ENCODE measurements at places on chromosomes 13 and 19.

GRCh38 chr19:30935146-30935545 is 414.1 kb downstream of the TSHZ3 start:
- DNase-seq = no peak

- peak; percentile 16 for DNase-seq
These were observed 11.8 kb upstream of the SHD start for GRCh38 chr19:4267101-4267900.

- DNase-seq = no peak
These were observed 201.8 kb downstream of the COL4A1 start for GRCh38 chr13:110105136-110105535.

DNA sequence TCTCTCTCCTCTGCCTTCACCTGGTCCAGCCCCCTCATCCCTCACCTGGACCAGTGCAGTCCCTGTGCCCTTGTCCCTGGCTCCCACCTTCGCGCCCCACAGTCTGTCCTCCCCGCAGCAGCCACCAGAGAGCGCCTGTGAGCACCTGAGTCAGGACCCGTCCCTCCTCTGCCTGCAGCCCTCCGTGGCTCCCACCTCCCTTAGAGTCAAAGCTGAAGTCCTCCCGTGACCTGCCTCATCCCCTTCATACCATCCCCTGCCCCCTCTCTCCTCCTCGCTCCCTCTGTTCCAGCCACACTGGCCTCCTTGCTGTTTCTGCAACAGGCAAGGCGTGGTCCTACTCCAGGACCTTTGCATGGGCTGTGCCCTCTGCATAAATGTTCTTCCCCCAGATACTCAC is 10.3 kb downstream of the CELF5 start:
- DNase-seq = no peak

- no peak for DNase-seq
These were observed 5.2 kb downstream of the TLE6 start for GRCh38 chr19:2982561-2982960.

DNA sequence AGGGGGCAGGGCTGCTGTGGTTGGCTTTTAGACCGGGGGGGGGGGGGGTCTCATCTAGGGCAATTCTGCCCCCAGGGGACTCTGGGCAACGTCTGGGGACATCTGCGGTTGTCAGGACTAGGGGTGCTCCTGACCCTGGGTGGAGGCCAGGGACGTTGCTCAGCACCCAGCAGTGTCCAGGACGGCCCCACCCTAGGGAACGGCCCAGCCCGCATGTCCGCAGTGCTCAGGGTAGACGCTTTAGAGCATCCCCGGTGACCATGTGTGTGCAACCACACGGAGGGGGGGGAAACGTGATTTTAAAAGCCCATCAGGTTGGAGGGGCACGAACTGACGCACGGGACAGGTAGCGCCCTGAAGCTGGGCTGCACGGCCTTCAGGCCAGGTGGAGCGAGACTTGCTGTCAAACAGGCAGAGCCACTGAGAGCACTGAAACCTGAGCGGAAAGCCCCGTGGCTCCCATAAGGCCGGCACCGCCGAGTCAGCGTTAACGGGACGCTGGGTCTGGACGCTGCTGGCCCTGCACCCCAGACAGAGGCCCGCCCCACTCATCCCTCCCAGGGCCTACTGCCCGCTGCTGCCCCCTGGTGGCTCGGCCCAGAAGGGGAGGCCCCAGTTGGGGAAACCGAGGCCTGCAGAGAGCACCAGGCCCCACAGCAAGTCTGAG is 8.3 kb downstream of the CACTIN start:
- DNase-seq = no peak

DNA sequence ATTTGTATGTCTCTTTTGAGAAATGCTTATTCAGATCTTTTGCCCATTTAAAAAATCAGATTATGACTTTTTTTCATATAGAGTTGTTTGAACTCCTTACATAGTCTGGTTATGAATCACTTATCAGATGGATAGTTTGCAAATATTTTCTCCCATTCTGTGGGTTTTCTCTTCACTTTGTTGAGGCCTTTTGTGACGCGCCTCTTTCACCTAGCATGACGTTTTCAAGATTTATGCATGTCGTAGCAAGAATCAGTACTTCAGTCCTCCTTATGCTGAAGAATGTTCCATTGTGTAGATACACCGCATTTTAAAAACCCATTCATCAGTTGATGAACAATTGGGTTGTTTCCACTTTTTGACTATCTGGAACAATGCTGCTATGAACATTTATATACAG is 13.4 kb downstream of the PABPC3 start:
- DNase-seq = no peak

All from COR-L47 (cell line).